NCI-H1436 (cell line): ENCODE measurements at places on chromosomes 13 and 19.

DNA sequence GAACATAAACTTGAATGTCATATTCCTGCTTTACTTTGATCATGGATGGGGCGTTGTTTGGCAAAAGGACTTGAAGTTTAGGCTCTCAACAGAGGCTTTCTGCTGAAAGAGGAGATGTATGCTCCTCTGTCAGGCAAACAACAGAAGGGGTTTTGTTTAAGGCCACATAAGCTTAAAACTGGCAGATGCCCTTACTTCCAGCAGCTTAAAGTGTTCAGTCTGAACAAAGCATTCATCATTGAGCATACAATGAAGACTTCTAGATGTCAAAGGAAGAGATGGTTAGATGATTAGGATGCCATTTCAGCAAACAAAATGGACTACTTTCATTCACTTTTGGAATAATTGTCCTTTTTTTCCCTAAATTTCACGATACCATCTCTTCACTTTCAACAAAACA is 484.5 kb downstream of the SLITRK6 start:
- DNase-seq = no peak

DNA sequence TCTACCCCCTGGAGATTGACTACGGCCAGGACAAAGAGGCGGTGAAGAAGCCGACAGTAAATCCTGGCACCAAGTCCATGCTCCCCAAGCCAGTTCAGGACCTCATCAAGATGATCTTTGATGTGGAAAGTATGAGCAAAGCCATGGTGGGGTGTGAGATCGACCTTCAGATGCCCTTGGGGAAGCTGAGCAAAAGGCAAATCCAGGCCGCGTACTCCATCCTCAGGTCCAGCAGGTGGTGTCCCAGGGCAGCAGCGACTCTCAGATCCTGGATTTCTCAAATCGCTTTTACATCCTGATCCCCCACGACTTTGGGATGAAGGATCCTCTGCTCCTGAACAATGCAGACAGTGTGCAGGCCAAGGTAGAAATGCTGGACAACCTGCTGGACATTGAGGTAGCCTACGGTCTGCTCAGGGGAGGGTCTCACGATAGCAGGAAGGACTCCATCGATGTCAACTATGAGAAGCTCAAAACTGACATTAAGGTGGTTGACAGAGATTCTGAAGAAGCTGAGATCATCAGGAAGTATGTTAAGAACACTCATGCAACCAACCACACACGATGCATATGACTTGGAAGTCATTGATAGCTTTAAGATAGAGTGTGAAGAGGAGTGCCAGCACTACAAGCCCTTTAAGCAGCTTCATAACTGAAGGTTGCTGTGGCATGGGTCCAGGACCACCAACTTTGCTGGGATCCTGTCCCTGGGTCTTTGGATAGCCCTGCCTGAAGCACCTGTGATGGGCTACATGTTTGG is 24.0 kb upstream of the ANKRD10 start:
- no peak for DNase-seq

- no peak for DNase-seq
Measured at GRCh38 chr19:54606230-54606629, 12.8 kb downstream of the LILRA1 start.

DNA sequence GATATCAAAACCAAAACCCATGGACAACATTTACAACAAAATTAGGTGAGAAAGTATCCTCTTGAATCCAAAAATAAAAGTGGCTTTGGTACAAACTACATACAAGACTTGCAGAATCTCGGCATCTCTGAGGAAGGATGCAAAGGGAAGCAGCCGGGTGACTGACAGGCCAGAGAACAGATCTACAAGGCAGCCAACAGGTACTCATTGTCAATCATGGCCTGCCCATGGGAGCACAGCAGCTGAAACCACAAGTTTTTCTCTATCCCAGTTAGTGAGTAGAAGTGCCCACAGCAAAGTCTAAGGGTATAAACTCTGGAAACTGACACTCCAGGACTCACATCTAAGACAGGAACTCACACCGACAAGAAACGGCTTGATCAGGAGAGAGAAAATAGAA is 74.5 kb downstream of the TBC1D4 start:
- DNase-seq = no peak

GRCh38 chr13:99873832-99874430 is 97.6 kb downstream of the ZIC5 start:
- DNase-seq = no peak

DNA sequence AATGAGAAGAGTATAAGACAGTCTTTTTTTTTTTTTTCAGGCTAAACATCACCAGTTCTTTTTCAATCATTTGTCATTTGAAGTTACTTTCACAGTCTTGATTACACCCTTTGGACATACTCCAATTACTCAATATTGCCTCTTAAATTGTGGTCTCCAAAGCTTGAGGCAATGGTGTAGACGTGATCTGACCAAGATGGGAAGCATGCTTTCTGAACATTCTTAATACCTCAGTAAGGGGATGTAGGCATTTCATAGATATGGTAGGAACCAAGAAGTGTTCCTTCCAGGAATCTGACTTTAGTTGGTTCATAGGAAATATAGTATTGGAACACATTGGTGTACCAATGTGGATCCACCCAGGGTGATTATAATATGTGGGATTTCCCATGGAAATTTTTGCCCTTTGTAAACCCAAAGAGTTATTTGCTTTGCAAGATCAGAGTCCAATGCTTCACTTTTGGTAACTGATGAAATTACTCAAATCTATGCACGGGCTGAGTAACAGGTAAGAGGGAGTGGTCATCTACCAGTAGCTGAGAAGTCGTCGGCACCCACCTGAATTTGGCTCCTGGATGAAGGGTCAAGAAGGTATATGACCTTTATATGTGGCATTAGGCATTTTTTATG is 62.2 kb downstream of the ERCC5 start:
- no peak for DNase-seq

DNA sequence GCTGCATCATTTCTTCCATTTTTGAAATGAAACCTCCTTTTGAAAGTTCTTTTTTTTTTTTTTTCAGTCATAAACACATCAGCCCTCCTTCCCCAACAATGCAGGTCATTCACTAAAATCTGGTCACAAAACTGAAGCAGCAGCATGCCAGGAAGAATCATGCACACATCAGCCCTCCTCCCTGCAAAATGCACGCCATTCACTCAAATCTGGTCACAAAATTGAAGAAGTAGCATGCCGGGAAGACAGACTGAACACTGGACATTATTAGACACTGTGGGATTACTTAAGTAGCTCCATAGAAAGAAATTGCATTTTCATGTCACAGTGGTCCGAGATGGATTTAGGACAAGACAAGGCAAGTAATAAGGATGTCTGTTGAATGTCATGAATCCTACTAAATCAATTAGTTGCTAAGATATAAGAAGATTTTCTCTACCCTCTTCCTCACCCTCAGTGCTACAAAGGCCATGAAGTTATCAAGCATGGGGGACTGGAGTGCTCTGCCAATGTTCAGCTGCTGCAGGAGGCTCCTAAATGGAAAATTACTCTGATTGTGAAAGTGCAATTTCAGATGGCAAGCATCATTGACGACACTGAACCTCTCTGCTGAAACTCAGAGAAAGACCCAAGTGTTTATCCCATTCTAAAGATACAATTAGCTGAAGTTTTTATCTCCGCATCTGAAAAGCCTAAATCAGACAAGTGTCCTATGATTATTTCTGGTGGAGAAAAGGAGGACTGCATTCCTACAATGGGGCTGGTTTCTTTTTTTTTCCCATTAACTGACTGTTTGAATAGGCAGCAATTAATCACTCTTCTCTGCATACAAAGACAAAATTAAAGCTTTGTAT is 913.2 kb downstream of the DIAPH3 start:
- DNase-seq = no peak

DNA sequence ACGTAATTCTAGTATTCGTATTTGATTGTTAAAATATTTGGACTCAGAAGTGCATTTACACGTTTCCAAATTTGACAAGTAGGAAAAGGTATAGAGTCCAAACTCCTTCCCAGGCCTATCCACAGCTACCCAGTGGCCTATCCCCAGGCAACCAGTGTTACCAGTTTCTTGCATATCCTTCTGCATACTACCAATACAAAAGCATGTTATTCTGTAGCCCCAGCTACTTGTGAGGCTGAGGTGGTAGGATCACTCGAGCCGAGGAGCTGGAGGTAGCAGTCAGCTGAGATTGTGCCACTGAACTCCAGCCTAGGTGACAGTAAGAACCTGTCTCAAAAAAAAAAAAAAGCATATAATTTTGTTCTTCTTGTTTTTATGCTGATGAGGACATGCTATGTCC is 67.1 kb downstream of the LRCH1 start:
- no peak for DNase-seq

DNA sequence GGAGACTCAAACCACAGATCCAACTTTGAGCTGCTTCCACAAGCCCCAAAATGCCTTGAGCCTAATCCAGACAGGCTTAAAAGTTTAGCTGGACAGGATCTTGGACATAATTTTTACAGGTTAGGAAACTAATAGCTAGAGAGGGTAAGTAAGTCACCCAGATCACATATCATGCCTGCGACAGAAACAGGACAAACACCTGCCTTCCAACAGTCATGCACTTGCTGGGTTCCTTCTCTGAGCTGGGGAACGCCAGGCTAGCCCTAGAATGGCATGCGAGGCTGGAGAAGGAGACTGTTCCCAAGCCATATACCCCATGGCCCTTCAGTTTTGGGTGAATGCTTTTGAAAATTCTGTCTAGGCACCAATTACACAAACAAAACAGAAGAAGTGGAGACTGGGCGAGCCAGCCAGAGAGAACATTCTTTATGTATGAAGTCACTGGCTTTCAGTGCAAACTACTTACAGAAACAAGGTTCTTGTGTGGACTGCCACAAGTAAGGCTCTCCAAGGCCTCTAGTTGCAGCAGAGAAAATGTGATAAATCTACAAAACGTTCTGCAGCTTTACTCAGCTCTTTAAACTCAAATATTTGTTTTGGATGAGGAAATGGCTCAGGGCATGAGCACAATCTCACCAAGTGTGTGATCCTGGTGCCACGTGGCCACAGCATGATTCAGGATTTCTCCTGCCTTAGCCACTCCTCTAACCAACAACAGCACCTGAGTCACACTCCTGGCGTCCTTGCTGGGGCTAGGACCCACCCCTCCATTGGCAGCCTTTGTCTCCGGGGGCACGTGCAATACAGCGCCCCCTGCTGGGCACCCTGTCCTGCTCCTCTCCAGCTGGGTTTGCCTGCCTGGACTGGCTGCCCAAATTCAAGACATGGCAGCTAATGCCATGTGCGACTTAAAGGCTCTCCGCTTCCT is 73.4 kb upstream of the UBL3 start:
- no peak for DNase-seq

DNA sequence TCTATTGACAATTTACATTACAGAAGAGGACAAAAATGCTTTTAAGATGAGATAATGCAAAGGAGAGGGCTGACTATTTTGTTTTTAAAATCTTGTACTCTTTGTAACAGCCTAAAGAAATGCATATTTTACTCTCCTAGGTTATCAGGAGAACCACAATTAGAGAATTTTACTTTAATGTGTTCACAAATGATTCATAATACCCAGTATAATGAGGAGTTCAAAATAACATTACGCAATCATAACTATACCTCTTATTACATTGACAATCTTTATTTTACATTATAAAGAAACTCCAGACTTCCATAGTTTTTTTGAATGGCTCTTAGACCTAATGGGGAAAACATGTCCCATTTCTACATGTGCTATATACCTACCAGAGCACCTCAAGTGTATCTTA is 1089.7 kb downstream of the PCDH17 start:
- DNase-seq = no peak
